ENCODE measurements at places on chromosomes 16 and 17.

DNA sequence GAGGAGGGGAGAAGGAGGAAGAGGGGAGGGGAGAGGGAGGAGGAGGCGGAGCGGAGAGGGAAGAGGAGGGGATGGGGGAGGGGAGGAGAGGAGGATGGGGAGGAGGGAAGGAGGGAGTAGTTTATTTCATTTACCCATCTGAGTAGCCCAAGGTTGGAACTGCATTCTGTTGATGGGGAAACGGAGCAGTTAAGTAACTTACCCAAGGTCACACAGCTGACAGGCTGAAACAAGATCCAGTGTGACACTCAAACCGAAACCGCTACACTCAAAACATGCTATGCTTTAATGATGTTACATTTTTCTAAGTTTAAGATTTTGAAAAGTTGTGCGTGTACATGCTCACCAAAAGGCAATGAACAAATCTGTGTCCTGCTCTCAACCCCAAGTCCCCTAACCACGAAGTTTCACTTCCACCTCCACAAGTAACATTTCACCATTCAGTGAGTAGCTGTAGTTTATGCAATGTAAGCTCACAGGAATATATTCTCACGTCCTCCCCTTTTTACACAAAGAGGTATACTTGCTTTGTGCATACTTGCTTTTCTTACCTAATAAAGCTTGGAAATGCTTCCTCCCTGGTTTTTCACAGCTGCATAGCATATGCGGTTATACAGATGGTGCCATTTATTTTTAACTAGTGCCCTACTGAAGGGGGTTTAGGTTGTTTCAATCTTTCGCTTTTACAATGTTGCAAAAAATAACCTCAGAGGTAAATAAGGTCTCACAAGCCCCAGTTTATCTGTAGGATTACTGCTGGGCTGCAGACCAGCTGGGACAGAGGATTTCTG, 275.3 kb downstream of the PARN start:
- no peak for DNase-seq

DNA sequence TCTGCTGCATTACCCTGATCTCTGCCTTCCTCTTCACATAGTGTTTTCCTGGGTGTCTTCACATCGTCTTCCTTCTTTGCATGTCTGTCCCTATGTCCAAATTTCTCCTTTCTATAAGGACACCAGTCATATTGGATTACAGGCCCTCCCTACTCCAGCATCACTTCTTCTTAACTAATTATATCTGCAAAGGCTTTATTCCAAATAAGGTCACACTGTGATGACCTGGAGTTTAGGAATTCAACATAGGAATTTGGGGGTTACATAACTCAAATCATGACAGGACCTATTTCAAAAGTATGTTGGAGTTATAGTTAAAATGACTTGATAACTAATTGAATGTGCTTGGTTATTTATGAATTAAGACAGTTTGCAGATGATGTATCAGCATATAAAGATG, 490.5 kb upstream of the ERCC4 start:
- DNase-seq, result no peak

DNA sequence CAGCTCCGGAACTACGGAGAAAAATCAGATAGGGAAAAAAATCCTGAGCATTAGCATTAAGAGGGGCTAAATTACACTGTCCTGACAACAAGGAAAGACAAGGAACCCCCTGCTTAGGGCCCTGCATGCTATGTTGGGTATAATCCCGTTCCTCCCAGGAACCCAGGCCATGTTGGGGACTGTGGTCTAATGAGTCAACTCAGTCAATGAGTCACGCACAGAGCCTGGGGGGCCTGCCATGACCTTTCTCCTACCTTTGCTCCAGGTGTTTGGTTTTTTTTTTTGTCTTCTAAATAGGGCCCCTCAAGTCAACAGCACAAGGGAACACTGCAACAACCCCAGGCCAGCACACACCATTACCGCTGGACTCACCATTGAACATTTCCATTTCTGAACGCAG, 8.9 kb upstream of the ZNF200 start:
- peak; percentile 29 for DNase-seq

DNA sequence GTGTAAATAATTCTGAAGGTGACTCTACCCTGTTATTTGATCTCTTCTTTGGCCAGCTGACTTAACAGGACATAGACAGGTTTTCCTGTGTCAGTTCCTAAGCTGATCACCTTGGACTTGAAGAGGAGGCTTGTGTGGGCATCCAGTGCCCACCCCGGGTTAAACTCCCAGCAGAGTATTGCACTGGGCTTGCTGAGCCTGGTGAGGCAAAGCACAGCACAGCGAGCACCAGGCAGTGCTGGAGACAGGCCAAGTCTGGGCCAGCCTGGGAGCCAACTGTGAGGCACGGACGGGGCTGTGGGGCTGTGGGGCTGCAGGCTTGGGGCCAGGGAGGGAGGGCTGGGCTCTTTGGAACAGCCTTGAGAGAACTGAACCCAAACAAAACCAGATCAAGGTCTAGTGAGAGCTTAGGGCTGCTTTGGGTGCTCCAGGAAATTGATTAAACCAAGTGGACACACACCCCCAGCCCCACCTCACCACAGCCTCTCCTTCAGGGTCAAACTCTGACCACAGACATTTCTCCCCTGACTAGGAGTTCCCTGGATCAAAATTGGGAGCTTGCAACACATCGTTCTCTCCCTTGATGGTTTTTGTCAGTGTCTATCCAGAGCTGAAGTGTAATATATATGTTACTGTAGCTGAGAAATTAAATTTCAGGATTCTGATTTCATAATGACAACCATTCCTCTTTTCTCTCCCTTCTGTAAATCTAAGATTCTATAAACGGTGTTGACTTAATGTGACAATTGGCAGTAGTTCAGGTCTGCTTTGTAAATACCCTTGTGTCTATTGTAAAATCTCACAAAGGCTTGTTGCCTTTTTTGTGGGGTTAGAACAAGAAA, 5.1 kb downstream of the STH start:
- no peak for DNase-seq

- DNase-seq, result no peak
These were observed 13.3 kb downstream of the JPH3 start for GRCh38 chr16:87615621-87616041.

DNA sequence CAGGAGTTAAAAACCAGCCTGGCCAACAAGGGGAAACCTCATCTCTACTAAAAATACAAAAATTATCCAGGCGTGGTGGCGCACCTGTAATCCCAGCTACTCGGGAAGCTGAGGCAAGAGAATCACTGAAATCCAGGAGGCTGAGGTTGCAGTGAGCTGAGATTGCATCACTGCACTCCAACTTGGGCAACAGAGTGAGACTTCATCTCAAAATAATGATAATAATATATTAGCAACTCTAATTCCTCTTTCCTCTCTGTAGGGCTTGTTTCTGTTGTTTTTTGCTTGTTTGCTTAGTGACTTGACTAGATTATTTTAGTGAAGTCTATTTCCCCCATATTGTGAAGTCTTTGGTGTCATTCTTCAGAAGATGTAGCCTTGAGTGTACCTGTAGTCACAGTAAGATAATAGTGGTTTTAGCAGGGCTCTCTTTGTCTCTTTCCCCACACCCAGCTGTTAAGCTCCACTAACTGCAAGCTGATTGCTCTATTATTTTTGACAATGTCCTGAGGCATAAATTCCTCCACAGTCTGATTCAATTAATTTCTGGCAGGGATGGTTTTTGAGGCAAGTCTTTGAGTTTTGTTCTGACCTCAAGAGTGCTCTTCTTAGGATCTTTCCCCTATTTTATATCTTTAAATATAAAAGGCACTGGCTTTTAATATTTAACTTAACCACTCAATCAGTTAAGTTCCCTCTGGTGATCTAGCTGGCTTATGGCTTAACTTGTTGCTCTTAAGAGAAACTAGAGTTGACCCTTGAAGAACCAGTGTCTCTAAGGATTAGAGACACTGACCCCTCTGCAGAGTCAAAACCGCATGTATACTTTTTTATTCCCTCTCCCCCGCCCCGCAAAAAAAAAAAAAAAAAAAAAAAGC, 18.6 kb upstream of the TNFSF12 start:
- DNase-seq, result no peak

- no peak for DNase-seq
These were observed 9.3 kb downstream of the TPSG1 start for GRCh38 chr16:1215574-1216295.

- DNase-seq, result no peak
These were observed 3.8 kb upstream of the GCSH start for GRCh38 chr16:81099958-81100357.

GRCh38 chr16:14186007-14186794, 115.1 kb downstream of the MRTFB start:
- no peak for DNase-seq

DNA sequence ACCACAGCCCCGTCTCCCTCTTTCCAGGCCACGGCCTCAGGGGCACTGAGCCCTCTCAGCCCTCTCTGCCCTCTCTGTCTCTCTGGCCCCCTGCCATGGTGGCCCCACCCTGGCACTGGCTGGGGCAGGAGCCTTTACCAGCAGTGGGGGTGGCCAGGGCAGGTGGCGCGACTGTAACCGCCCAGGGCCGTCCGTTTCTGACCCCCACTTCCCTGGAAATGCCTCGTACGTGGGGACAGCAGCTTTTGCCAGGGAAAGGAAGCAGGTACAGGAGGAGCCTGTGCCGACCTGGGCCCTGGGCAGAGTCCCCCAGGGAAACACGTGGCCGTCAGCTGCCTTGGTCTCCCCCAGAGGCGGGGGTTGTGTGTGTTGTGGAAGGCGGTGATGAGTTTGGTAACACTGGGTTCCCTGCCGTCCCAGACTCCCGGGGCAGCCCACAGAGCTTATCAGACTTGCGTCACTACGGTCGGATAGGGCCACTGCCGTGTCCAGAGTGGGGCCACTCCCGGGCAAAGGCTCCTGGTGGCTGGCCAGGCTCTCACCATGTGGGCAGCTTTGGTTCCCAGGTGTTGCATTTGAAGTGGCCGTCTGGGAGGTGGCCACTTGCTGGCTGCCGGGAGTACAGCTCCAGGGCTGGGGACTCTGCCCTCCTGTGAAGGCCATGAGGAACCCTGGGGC, 249.3 kb upstream of the CIBAR2 start:
- no peak for DNase-seq

DNA sequence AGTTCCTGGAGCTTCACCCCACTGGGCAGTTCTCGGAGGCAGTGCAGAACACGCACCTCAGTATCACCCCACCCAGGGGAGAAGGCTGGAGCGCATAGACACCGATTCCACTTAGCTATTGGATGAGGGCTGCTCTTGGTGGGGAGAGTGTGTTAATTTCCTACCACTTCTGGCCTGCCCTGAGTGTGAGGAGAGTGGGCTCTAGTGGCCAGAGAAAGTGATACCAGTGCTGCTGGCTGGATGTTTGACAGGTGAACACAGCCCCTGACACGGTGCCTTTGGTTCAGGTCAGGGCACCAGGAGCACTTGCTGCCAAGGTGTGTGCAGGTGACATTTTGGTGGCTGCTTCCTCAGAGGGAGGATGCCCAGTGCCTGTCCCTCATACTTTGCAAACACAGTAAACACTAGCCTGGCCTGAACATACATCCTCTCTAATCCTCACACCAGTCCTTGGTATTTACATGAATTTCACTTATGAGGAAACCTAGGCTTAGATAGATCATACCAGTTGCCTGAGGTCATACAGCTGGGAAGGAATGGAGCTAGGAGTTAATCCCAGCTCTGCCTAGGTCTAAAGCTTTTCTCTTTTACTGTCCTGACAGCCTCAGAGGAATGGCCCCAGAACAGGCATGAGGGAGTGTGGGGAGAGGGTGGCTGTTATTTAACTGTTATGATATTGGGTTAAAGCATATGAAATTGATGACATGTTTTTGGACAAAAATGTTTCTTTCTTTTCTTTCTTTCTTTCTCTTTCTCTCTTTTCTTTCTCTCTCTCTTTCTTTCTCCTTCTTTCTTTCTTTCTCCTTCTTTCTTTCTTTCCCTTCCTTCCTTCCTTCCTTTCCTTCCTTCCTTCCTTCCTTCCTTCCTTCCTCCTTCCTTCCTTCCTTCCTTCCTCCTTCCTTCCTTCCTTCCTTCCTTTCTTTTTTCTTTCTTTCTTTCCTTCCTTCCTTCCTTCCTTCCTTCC, 21.0 kb upstream of the ITGAX start:
- no peak for DNase-seq

Data from coronary artery (tissue), 2 donors.